ENCODE measurements at places on chromosomes 4 and X.

- peak; percentile 87 for DNase-seq
Observed at GRCh38 chr4:76984788-76985211, 35.2 kb downstream of the SEPTIN11 start.

DNA sequence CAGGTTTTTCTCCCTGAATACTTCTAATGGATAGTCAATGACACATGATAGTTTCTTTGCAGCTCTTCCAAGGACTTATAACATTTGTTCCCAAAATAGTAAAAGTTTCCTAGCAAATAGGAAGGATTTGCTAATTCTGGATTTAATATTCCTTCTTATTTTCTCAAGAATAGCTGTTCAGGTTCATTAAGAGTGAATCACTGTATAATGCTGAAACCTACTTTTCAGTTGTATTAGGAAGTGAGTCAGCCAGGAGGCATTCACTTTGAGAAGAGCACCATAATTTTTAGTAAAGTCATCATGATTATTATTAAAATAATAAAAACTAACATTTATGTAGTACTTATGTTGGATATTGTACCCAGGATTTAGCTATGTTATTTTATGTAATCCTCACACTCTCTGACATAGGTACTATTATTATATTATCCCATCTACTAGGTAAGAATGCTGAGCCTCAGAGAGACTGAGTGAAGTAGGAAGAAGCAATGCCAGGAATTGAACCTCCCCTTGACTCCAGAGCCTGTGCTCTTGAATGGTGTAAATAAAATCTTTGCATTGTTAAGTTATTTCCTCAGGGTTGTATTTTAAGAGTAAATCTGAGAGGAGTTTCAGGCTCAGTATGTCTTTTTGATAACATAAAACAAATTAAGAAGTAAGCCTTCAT, 114.8 kb downstream of the REELD1 start:
- no peak for DNase-seq

GRCh38 chr4:150368667-150369066, 213.3 kb upstream of the MAB21L2 start:
- DNase-seq, result no peak

DNA sequence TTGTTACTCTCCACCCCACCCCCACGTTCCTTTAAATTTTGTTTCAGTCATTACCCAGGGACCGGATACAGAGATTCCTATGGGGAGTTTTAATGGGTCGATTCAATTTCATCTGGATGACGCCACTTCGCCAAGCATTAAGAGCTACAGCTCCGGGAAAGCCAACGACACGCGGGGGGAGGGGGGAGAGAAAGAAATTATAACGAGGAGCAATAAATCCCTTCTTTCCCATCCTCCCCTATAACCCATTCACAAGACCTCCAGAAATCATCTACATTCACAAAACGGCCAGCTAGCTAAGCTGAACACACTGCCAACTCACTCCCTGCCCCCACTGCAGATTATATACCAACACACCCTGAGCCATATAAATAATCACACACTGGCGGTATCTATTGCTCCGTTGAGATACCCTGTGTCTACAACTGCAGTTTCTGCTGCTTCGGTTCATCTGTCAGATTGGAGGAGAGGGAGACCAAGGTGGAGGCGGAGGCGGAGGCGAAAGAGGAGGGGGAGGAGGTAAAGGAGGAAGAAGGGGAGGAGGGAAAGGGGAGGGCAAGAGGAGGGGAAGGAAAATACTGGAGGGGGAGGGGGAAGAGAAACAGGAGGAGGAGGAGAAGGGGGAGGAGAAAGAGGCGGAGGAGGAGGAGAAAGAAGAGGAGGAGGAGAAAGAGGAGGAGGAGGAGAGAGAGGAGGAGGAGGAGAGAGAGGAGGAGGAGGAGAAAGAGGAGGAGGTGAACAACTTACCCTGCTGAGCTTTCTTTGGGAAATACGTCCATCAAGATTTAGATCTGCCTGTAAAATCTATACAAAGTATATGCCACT, 113.9 kb upstream of the VAMP7 start:
- DNase-seq, result peak; percentile 87

GRCh38 chr4:54155936-54156335, 56.0 kb downstream of the GSX2 start:
- DNase-seq, result no peak

DNA sequence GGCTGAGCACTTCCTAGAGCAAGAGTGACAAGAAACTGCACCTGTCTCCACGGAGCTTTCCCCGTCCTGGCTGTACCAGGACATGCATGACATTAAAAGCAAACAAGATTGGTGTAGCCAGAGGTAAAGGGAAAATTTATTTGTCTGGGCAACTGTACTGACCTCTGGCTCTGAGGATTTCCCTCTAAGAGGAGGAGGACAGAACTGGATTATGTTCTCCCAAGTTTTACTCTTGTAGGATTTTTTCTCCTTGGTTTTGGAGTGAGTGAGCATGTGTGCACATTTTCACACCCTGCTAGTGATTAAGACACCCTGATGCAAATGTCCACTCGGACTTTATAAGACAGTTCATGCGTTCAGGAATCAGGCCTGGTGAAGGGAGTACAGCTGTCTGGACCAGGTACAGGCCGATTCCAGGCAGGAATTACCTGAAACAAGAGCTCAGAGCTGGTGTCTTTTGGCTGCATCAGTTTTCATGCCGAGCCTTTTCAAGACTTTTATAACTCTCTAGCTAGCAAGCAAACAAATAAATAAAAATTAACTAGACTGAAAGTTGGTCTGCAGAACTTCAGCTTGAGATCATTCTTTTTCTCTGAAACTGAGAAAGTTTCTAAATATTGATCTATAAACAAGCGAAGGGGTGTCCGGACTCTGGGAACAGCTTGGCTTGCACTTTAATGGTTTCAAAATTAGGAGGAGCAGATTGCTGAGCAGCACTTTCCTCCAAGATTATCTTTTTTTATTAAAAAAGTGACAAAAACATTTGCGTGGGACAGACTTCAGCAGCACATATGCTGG, 51.3 kb upstream of the SPRY1 start:
- DNase-seq, result no peak

DNA sequence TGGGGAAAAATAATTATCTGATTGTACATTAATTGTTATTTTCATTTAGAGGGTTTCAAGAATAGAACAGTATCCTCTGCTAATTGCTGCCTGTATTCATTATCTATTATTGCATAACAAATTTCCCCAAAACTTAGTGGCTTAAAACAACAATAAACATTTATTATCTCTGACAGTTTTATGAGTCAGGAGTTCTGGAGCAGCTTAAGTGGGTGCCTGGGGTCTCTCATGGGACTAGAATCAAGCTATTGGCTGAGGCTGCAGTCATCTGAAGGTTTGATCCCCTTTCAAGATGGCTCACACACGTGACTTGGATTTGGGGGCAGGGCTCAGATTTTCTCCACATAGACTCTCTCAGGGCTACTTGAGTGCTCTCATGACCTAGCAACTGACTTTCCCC, 98.1 kb upstream of the JADE1 start:
- peak; percentile 20 for DNase-seq

GRCh38 chr4:21290562-21290961, 590.3 kb downstream of the PACRGL start:
- no peak for DNase-seq

DNA sequence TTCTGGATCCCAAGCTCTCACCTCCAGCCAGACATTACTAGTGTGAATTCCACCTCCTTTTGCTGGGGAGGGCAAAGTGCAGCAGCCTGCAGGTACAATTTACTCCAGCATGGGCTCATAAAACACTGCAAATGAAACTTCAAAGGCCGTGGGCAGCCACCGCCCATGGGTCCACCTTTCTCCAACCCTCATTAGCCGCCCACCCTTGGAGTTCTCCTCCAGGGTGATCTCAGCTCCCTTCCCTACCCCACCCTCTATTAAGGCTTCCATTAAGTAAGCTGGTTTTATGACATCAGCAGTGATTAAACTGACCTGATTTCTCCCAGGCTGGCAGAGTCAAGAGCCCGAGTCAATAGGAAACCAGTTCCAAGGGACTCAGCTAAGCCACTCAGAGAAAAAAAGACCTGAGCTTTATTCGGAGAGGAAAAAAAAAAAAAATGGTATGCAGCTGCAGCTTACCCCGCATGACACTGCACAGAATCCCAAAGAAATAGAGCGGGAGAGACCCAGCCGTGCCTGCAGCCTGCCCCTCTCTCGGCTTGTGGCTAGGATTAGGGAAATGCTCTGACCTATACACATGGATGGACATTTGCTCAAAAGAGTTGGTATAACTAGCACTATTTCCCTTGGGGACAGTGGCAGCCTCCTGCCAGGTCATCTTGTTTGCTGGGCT, 319.6 kb downstream of the PTTG2 start:
- no peak for DNase-seq

DNA sequence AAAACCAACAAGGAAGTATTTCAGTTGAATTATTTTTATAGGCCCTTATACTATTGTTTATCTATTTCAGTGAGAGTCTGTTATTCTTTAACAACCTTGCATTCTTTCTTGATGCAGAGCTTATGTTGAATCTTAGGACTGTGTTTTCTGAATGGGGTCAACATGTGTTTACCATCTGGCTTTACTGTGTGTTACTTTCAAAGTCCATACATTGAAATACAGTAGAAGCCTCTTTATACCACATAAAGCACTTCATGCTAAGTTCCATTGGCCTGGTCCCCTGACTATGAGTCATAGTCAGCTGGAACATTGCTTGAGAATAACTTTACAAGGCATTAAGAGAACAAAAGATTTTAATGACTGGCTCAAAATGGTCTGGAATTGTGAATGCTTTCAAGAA, 152.6 kb downstream of the GASK1B start:
- peak; percentile 90 for DNase-seq

- DNase-seq, result no peak
Observed at GRCh38 chrX:18203631-18204030, 17.1 kb downstream of the BEND2 start.

DNA sequence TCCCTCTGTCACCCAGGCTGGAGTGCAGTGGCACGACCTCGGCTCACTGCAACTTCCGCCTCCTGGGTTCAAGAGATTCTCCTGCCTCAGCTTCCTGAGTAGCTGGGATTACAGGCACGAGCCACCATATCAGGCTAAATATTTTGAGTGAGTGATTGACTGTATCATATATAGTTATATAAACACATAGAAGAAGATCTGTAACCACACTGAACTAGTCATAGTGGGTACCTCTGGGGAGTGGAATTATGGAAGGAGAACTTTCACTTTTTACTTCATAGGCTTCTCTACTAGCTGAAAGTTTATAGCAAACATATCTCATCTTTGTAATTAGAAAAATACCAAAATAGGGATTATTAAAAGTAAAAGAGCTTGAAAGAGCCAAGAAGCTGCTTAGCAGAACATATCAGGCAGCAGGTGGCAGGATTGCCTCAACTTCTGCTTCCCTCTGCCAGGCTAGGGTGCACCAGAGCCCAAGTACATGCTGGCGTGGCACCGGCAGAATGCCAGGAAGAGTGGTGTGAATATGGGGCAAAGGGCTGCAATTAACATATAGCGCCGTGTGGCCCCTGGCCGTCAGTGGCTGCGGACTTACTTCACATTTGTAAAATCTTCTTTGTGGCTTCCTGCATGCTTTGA, 39.5 kb upstream of the CD40LG start:
- DNase-seq, result peak; percentile 4

DNA sequence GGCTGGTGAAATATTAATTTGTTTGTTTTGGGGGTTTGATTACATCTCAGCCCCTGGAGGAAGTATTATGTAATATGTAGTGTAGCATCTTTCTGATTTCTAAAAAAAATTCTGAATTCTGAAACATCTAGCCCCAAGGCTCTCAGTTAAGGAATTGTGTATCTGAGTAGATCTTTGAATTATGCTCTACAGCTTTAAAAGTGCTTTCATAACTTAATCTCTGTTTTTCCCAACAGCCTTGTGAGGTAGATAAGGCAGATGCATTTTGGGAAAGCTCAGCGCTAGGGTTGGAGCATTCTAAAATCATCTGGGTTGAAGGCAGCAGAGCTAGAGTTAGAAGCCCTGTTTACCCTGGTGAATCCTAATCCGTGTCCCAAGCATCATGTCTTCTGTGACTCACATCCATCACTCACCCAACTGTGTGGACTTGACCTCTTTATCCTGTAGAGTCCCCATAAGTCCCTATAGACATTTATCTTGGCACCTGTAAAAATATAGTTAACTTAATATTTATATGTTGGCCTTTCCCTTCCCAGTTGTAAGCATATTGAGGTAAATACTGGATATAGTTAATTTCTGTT, 49.8 kb downstream of the FNIP2 start:
- DNase-seq, result no peak

GRCh38 chrX:14899607-14900006, 26.4 kb downstream of the MOSPD2 start:
- DNase-seq, result no peak

- DNase-seq, result no peak
Observed at GRCh38 chr4:21738821-21739220, 209.8 kb downstream of the KCNIP4 start.
